ENCODE measurements at places on chromosomes 13 and 19.

GRCh38 chr19:18204394-18205199, 755 bp upstream of the RAB3A start:
- peak; percentile 45 for DNase-seq

GRCh38 chr19:5083547-5083965, 114.6 kb downstream of the KDM4B start:
- no peak for DNase-seq

DNA sequence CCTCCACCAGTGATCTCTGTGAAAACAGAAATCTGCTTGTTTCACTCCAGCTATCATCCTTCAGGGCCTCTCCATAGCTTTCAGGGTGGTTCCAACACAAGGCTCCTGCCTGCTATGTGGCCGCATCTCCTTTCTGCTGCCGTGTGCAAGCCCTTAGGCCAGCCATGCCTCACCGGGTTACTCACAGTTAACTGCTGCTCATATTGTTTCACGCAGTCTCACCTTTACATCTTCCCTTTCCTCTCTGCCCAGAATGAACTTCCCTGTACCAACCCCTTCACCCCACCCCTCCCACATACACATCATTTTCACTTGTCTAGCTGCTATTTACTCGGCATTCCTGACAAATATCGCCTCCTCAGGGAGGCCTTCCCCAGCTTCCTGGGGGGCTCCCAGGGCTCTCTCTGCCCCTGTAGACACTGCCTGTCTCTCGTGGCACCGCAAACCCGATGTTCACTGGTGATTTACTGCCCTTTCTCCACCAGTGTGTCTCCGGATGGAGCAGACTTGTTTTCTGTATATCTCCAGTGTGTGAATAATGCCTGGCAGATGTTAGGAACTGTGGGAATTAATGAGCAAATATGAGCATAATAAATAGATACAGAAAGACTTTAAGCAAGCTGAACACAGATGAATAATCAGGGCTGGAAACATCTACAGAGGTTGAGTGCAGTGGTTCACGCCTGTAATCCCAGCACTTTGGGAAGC, 39.3 kb upstream of the GPR183 start:
- no peak for DNase-seq

GRCh38 chr13:30718661-30719524, 16.4 kb upstream of the ALOX5AP start:
- DNase-seq: no peak

DNA sequence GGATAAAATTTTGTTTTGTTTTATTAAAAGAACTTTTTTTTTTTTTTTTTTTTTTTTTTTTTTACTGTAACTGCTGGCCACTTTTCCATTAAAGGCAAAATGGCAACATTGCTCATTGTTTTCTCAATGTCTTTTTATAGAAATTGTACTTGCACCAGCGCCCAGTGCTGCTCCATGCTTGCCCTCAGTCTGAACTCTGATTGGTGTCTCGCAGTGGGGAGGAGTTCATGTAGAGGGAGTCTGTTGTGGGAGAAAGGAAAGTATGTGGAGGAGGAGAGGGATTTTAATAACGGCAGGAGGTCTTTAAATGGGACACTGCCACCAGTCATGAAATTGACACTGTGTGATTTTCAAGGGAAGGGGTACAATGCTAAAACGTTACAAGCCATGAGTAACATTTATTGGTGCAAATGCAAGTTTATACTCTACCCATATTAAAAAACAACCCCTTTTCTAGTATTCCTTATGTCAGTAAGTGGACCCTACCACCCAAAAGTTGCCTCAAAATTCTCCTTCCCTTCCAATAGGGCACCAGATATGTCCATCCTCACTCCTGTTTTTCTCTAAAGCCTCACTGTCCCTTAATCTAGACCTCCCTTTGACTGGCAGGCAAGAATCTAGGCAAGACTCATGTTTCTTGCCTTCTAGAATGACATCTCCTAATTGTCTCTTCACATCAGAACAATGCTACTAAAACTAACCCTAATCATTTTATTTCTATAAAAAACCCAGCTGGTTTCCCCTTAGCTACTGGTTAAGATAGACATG, 3.2 kb downstream of the RASL11A start:
- no peak for DNase-seq

Data from CD8-positive, alpha-beta T cell (primary cell).